ENCODE measurements at places on chromosomes 3 and 15.

GRCh38 chr3:192307631-192308030, 419.7 kb downstream of the FGF12 start:
- DNase-seq = no peak

DNA sequence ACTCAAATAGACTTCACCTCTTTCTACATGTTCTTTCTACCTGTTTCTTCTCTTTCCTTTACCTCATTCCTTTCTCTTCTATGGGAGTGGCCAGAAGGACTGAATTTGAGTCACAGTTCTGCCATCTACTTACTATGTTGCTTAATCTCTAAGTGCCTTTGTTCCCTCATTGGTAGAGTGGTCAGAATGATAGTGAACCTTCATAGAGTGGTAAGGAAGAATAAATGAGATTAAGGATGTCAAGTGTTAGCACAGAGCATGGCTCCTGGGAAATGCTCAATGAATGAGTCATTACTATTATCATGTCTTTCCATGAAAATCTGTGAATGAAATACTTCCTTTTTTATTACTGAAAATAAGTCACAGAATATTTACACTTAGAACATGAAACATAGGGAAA, 17.5 kb downstream of the TMEM207 start:
- peak; percentile 25 for DNase-seq

GRCh38 chr3:119657887-119658702, 2.3 kb downstream of the POPDC2 start:
- DNase-seq = no peak

DNA sequence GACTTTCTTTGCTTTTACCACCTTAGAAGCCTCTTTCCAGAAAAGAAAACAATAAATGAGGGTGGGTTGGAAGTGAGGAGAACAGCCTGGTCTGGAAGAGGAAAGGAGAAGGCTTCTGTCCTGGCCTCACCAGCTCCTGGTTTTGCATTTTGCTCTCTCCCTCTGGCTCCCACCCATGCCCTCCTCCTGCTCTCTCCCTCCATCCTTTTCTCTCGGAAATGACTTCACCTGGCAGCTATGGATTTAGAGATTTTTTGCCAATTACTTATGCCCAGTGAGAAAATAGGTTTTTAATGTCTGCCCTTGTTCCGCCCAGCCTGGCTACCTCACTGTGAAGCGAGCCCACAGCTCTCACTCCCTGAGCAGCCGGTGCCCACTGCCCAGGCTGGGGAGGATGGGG, 77.9 kb upstream of the NTRK3 start:
- peak; percentile 73 for DNase-seq

DNA sequence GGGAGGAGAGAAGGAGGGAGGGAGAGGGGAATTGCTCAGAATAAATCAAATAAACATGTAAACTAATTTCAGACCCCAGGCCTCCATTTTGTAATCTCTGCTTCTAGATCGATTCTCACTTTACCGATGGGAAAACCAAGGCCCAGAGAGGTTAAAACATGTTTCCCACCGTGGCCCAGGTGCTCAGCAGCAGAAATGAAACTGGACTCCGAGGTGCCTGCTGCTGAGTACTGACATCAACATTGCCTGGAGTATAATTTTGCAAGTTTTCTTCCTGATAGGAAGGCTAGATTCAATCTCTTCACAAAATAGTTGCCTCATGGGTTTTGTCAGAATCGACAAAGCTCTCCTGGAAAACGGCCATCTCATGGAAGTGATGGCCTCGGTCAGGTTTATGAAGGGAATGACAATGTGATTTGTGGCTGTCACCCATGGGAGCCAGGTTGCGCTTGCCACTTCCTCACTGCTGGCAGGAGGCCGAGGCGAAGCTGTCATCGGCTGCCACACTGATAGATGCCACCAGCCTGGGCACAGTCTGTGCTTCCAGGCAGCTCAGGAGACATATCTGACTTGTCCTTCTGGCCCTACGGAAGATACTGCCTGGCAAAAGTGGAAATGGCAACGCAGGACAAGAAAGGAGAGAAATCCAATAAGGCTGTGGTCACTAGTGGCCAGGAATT, 133.1 kb upstream of the LRRN1 start:
- no peak for DNase-seq

DNA sequence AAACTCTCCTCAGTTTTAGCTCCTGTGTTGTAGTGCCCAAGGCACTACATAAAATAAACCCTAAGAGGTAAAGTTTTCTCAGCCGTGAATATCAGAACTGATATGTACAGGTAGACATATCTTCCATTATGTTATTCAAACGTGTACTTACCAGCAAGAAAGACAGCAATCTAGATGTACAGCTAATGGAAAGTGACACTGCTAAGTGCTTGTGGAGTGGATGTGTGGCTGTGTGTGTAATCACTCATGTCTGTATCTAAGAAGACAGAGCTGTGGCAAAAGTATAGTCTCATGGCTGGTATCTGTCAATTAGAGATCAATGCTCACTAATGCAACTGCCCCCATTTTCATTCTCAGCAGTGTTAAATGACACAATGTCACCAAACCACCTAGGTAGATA, 101.3 kb downstream of the FMN1 start:
- DNase-seq = no peak

DNA sequence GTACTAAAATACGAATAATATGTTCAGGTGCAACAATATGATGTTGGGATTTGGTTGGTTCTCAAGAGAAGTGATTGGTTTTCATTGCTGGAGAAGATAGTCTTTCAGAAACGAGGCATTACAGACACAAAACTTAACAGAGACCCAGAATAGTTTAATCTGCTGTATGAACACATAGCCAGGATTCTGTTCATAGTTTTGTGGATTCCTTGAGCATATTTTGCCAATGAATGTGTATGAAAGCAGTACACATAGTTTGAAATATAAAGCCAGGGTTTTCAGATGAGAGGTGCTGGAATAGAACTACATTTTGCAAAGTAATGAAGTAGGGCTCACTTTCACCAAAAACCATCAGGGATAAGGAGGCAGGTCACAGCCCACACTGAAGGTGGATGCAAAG, 5.7 kb upstream of the MCTP2 start:
- DNase-seq = peak; percentile 61

- no peak for DNase-seq
Measured at GRCh38 chr3:99637016-99637367, 1.4 kb upstream of the COL8A1 start.

- DNase-seq = no peak
Measured at GRCh38 chr3:25692341-25692740, 27.6 kb upstream of the TOP2B start.

DNA sequence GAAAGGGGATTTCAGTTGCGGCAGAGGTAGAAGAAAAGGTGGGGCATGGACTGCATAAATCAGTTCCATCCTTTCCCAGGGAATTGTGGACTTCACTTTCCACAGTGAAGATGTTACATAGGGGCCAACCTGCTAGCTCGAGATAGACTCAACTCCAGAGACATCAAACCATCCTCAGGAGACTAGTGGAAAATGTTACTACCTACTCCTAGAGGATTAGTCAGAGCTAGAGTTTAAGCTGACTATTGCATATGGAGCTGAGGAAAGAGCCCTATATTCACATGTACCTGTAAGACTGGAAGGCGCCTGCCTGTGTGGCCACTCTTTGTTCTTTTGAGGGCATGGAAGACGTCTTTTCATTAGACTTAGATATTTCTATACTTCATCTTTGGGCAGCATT, 69.2 kb downstream of the KLHL25 start:
- no peak for DNase-seq

GRCh38 chr3:8555725-8556472, 54.3 kb downstream of the LMCD1 start:
- no peak for DNase-seq

- no peak for DNase-seq
Measured at GRCh38 chr3:134074790-134075567, 45.3 kb upstream of the SLCO2A1 start.

DNA sequence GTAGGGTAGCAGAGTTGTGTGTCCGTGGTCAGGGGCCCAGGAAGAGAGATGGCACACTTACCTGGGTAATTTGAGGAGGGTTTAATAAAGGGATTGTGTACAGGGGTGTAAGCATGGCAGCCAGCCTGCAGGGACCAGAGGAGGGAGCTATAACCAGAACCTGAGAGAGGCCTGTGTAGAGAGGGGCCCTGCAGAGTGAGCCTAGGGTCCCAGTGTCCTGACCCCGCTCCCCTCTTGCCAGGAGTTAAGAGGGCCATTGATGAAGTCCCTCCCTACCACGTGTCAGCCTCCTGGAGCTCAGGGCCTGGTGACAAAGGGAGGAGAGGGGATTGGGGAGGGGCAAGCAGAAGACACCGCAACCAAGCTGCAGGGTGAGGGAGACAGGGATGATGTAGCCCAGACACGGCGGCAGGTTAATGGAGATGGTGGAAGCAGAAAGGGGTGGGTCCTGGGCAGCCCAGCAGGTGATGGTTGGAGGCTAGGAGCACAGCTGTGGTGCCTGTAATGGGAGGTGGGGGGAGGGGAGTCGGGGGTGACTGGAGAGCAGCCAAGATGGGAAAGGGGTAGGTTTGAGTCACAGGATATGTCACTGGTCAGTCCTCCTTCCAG, 165.4 kb upstream of the TOPAZ1 start:
- DNase-seq = no peak

DNA sequence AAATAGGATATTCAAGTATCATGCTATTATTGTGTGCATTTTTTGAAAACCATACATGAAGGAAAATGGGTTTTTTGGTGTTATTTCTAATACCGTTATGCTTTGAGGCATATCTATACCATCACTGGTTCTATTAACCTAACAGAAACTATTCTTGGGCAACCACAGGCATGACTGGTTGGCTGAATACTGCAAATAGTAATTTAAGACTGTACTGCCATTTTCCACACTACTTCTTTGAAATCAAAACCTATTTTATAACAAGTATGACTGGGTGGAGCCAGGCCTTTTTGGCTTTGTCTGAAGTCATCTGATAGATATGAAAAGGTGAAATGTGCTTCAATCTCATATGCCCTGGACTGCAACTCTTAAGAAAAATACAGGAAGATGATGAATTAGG, 115.1 kb downstream of the ULK4 start:
- DNase-seq = peak; percentile 4

DNA sequence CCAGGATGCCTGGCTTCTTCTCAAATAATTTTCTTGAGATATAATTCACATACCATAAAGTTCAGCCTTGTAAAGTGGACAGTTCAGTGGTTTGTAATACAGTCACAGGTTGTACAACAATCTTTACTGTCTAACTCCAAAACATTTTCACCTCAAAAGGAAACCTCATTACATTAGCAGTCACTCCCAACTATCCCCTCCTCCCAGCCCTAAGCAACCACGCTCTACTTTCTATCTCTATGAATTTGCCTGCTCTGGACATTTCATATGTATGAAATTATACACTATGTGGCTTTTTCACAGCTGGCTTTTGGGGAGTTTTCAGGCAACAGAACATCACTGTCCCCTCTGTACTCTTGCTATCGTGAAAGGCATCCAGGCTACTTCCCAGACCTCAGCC, 17.5 kb downstream of the TGM5 start:
- DNase-seq = no peak

DNA sequence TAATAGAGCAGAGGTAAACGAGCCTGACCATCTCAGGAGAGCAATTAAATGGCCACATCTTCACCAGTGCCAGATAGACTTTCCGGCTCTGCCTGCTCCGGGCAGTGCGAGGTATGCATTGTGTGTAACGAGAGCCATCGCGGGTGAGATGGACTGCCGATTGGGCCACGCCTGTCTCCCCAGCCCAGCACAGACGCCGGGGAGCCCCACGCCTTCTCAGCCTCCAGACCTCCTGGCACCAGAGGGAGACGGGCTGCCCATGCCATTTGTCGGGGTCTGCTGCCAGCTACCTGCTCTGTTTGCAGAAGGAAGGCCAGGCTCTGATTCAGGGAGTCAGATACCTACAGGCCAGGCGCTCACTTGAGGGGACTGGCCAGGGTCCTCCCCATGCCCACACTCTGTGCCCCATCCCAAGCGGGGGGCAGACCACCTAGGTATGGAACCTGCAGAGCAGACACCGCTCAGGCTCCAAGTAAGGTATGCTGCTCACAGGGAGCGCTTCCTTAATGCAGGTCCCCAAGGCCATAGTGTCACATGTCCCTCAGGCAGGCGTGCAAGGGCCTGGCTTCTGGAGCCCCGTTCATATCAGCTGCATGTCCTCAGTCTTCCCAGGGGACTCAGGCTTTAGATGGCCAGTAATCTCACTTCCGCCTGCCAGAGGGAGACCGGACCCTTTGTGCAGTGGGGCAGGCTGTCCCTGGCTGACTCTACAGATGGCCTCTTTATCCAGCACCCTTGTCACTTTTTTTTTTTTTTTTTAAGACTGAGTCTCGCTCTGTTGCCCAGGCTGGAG, 62.2 kb downstream of the DNAJB8 start:
- DNase-seq = no peak

- no peak for DNase-seq
Measured at GRCh38 chr3:40961104-40961857, 238.0 kb upstream of the CTNNB1 start.

GRCh38 chr3:43176666-43177065, 70.8 kb upstream of the POMGNT2 start:
- DNase-seq = peak; percentile 29

DNA sequence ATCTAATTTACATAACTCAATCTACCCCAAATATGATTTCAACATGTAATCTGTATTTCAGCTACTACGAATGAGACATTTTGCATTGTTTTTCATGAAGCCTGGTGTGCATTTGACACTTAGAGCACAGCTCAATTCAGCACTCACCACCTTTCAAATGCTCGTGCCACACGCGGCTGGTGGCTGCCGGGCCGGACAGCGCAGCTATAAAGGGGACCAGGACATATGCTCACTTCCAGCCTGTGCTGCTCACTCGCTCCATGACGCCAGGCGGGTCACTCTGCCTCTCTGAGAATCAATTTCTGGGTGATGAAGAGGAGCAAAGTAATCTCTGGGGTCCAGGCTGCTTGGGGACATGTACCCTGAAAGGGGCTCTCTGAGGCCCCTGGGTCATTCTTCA, 93.1 kb downstream of the WNT7A start:
- no peak for DNase-seq

DNA sequence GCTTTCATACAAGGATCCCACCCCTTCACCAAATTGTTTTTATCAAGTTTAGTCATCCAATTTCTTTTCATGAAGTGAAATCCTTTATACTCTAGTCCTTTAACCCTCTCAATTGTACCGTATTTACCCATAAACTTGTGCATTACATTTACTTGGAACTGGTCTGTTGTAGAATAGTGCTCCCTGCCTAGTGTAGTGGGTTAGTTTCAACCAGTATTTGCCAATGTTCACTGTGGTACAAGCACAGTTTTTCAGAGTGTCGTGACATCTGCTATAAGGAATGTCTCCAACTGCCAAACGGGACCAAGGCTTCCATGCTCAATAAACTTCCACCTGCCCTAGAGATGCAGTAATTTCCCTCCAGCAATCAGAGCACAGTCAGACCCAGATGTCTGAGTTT, 211.9 kb downstream of the KCNAB1 start:
- peak; percentile 18 for DNase-seq
